ENCODE measurements at places on chromosomes 12 and 14.

DNA sequence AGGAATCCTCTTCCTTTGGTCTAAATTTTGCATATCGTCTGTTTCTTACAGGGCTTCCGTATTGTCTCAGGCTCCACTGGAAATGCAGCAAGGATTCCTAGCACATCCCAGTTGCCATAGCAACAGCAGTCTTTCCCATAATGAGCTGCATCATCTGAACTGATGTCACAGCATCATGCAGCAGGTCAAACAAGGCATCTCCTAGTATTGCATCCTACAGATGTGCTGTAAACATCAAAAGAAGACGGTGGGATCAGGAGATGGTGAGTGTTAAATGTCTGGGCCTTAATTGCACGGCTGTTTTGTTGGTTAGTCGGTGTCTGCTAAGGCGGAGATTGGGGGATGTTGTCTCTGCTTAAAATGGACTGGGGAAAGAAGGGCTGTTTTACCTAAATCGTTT is at the start of gene AKAP6:
AKAP6 (plus strand) TSS at position 153 of the 400 bp plus-strand sequence. CDS start 104,196 bp downstream, outside the sequence.
- DNase-seq, result no peak

DNA sequence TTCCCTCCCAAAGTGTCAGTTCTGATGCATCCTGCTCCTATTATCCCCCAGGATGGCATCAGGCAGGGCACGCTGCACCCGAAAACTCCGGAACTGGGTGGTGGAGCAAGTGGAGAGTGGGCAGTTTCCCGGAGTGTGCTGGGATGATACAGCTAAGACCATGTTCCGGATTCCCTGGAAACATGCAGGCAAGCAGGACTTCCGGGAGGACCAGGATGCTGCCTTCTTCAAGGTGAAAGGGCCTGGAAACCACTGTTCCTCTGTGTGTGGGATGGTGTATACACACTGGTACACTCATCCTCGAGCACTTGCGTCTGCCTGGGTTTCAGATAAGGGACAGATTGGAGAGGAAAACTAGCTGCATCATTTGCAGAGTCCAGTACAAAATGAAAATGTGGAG is 1.0 kb downstream of the IRF9 start:
- peak; percentile 9 for DNase-seq

DNA sequence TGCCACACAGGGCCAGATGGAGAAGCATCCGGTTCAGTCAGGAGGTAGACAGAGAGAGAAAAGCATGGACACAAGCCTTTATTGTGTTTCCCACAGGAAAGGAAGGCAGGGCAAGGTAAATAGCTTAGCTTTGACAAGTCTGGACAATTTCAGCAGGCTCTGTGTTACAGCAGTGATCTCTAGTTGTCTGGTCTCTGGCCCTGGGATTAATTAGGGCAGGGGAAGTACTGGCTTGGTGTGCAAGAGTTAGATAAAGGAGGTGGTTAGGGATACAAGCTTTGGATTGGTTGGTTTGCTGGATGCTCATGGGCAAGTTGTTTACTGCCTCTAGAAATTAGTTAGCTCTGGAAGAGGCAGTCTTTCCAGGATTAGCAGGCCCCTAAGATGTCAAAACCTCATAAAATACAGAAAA is 15.1 kb upstream of the NGDN start:
- DNase-seq, result no peak

- DNase-seq, result no peak
Observed at GRCh38 chr14:74022346-74022745, 3.2 kb downstream of the BBOF1 start.

DNA sequence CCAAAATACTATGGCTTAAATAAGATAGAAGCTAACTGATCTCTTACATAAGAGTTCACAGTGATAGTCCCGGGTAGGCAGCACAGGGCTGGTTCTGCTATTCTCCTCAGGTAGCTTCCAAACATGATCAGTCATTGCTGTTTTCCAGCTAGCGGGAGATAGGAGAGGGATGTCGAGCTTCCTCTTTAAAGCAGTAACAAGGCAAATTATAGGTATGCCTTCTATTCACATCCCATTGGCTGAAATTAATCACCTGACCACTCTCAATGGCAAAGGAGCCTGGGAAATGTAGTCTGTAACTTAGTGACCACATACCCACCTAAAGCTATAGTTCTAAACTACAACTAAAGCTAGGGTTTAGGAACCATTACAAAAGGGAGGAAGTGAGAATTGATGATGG is 34.5 kb upstream of the VRK1 start:
- DNase-seq, result peak; percentile 42

Measured in HFFc6 (cell line).